ENCODE measurements at places on chromosomes 13 and 19. TPM values are rescaled to one million over a fixed set of nuclear protein-coding genes. Genes with fewer than 3 reads are reported as not detected.

GRCh38 chr13:42796747-42797356 is 15.5 kb downstream of the FAM216B start:
- DNase-seq: no peak

ZNF536 gene
- 0.50 TPM for total RNA-seq

C2CD4C gene
- 0.17 TPM for total RNA-seq

DNA sequence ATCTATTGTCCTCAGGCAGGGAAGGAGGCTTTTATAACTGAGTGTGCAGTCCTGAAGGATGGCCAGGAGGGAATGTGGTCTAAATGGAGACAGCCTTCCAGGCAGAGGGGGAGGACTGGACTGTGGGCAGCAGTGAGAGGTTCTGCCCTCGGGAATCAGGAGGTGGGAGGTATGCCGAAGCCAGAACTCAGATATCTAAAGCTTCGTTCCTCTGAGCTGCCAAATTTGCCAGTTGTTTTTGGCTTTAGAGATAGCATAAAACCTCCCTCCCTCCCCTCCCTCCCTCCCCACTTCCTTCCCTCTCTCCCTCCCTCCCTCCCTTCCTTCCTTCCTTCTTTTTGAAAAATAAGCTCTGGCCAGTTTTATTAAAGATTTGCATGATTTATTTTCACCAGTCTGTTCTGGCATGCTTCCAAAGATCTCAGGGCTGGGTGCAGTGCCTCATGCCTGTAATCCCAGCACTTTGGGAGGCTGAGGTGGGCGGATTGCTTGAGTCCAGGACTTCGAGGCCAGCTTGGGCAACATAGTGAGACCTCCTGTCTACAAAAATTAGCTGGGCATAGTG is 2.4 kb downstream of the MEDAG start:
- DNase-seq: peak; percentile 60

ZNF700 gene
- total RNA-seq: 7.4 TPM

DNA sequence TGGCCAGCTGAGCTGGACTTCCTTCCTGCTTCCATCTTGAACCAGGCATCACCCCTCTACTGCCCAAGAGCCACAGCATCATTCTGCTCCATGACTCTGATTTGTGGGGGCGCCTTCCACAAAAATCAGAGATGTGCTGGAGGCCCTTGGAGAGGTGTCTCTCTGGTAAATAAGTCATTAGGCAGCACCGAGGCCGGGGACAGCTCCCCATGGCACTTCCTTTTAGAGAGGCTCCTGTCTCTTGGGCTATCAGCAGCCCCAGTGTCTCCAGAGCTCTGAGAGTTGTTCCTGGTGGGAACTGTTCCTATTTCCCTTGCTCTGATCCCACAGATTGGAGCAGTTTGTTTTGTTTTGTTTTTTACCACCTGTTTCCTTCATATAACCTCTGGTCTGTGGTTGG is 19.9 kb downstream of the NWD1 start:
- DNase-seq: no peak

- DNase-seq: no peak
Observed at GRCh38 chr13:37752146-37752545, 117.4 kb downstream of the TRPC4 start.

- DNase-seq: no peak
Observed at GRCh38 chr13:25252752-25253151, 34.5 kb downstream of the MTMR6 start.

DNA sequence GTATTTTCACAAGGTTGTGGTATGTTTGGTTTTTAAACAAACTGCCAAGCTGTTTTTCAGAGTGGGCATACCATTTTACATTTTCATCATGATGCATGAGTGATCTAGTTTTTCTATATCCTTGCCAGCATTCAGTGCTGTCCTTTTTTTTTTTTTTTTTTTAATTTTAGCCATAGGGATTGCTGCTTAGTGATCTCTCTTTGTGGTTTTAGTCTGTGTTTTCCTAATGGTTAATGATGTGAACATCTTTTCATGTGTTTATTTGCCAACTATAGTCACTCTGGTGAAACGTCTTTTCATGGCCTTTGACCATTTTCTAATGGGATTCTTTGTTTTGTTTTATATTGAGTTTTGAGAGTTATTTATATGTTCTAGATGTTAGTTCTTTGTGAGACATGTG is 59.7 kb downstream of the SHISA2 start:
- peak; percentile 21 for DNase-seq

DNA sequence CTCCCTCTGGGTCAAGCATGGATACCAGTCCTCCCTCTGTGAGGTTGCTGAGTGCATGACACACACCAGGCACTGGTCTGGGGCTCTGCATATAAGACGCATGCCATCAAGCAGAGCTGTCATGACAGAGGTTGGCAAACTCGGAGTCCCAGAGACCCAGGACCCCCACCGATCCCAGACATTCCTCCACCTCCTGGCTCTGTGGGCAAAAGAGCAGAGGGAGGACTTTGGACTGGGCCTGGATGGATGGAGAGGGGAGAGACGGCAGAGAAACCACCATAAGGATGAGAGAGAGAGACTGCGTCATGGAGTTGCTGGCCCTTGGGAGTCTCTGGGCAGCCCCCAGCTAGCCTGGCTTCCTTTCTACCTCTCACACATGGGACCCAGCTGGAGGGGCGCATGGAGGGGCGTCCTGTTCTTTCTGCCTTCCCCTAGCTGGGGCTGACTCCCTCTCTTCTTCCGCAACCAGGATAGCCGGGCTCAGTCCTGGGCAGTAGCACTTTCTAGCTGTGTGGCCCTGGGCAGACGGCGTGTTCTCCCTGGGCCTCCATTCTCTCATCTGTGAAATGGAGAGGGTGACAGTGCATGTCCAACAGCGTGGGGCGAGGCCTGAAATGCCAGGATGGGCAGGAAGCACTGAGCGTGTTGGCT is 1.6 kb downstream of the HPN start:
- no peak for DNase-seq

- DNase-seq: no peak
Observed at GRCh38 chr13:57030671-57031070, 110.0 kb upstream of the PRR20A start.

CYP4F2 gene
- total RNA-seq: not detected

DNA sequence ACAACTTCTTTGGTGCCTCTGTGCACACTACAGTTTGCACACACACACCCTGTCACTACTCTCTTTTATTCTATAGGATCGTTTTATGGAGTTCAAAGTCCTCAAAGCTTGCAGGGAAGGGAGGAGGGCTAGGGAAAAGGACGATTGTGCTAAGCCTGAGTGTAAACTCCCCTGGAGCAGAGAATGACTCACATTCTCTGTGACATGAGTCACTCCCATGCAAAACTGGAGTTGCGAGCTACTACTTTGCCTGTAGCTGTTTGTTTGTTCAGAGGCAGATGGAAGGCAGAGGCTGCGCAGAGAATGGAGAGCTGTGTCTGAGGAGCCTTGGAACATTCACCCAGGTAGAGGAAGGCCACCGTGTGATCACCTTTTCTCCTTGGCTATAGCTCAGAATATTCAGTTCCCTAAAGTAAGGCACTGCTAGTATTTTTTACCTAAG is 80.5 kb upstream of the MBNL2 start:
- peak; percentile 86 for DNase-seq

GRCh38 chr13:36124236-36124822 is 6.9 kb downstream of the DCLK1 start:
- peak; percentile 80 for DNase-seq

Measured in fibroblast of lung (primary cell).